ENCODE measurements at places on chromosomes 11 and 22. TPM values are rescaled to one million over a fixed set of nuclear protein-coding genes. Genes with fewer than 3 reads are reported as not detected.

VPS37C gene
- total RNA-seq = 18.2 TPM

GRCh38 chr22:34914846-34915245 is 151.1 kb upstream of the ISX start:
- H3K27ac ChIP-seq = no peak overlapping the region
- H3K4me3 ChIP-seq = no peak overlapping the region
- H3K27me3 ChIP-seq = no peaks in the 10 kb centered on the region
- no peaks in the 10 kb centered on the region for H3K36me3 ChIP-seq

- H3K27me3 ChIP-seq = peaks cover 2% of the 10 kb centered on the region
- H3K36me3 ChIP-seq = no peaks in the 10 kb centered on the region
- H3K4me3 ChIP-seq = no peak overlapping the region
- no peak for DNase-seq
Measured at GRCh38 chr11:131591051-131591461, 220.6 kb downstream of the NTM start.

OR52A1 gene
- not detected for total RNA-seq

- no peaks in the 10 kb centered on the region for H3K4me1 ChIP-seq
- peaks cover 10% of the 10 kb centered on the region for H3K36me3 ChIP-seq
- DNase-seq = no peak
- no peak overlapping the region for H3K4me3 ChIP-seq
Measured at GRCh38 chr11:46427364-46427763, 35.8 kb upstream of the CHRM4 start.

GRCh38 chr22:49734390-49734789 is 93.3 kb downstream of the BRD1 start:
- no peaks in the 10 kb centered on the region for H3K27me3 ChIP-seq
- H3K27ac ChIP-seq = no peak overlapping the region
- no peak overlapping the region for H3K4me3 ChIP-seq
- no peak for DNase-seq
- no peaks in the 10 kb centered on the region for H3K36me3 ChIP-seq

GRCh38 chr11:93116641-93117441 is 81.0 kb downstream of the SLC36A4 start:
- H3K27me3 ChIP-seq = no peaks in the 10 kb centered on the region
- DNase-seq = no peak
- no peaks in the 10 kb centered on the region for H3K36me3 ChIP-seq
- H3K4me1 ChIP-seq = no peaks in the 10 kb centered on the region

- no peak overlapping the region for H3K27ac ChIP-seq
- no peaks in the 10 kb centered on the region for H3K4me1 ChIP-seq
- H3K27me3 ChIP-seq = no peaks in the 10 kb centered on the region
- no peaks in the 10 kb centered on the region for H3K36me3 ChIP-seq
Measured at GRCh38 chr11:108873941-108874340, 209.1 kb downstream of the DDX10 start.

- H3K27ac ChIP-seq = no peak overlapping the region
- H3K27me3 ChIP-seq = no peaks in the 10 kb centered on the region
- no peak for DNase-seq
- H3K36me3 ChIP-seq = no peaks in the 10 kb centered on the region
- H3K4me1 ChIP-seq = peaks cover 7% of the 10 kb centered on the region
Measured at GRCh38 chr11:123145661-123146060, 49.4 kb downstream of the CLMP start.

DNA sequence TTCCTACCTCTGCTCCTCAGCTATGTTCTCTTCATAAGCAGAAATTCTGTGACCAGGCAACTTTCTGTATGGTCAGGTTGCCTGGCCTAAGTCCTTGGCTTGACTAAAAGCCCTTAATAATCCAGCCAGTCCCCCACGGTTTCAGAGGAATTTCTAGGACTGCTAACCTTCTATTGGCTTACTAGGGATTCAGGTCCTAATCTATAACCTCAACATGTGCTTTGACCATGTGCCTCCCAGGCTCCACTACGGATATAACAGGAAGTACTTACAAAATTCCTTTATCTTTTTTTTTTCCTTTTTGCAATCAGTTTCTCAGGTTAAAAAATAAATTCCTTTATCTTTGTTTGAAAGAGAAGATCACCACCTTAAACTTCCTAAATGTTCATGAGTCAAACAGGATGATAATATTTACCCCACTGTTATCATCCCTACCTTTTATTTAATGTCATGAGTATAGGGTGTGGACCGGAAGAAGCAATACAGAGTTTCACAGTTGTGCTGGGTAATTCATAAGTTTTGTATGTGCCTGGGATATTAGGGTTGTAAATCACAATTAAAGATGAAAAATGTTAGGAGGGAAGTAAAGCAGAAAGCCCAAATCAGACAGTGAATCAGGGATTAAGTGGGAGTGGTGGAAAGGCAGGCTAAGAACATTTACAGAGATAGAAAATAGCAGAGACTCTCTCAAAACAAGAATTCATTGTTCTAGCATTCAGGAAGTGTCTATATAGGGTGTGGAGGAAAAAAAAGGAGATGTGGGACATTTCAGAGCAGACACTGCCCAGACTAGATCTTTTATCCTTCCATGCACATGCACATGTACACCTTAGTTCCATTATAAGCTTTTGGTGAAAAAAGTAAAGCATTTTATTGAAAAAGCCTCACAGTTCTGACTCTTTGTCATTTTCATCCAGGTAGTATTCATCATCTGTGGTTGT is 10.7 kb upstream of the POGLUT3 start:
- H3K27ac ChIP-seq = no peak overlapping the region
- H3K4me1 ChIP-seq = no peaks in the 10 kb centered on the region
- no peak overlapping the region for H3K4me3 ChIP-seq
- no peak for DNase-seq
- no peaks in the 10 kb centered on the region for H3K27me3 ChIP-seq

DNA sequence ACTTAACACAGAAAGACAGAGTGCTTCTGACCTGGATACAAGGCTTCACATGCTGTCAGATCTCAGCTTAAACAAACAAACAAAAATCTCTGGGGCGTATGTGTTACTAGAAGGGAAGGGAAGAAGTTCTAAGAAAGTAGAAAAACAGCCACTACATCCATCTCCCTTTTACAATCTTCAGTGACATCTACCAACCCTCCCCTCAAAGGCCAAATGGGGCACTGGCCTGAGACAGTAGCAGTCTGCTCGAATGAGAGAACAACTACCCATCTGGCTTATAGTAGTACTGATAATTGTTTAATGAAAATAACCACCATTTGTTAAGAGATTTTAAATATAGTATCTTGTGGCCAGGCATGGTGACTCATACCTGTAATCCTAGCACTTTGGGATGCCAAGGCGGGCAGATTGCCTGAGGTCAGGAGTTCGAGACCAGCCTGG is 29.4 kb downstream of the CCDC83 start:
- H3K27ac ChIP-seq = no peak overlapping the region
- no peak overlapping the region for H3K4me3 ChIP-seq
- DNase-seq = no peak

DNA sequence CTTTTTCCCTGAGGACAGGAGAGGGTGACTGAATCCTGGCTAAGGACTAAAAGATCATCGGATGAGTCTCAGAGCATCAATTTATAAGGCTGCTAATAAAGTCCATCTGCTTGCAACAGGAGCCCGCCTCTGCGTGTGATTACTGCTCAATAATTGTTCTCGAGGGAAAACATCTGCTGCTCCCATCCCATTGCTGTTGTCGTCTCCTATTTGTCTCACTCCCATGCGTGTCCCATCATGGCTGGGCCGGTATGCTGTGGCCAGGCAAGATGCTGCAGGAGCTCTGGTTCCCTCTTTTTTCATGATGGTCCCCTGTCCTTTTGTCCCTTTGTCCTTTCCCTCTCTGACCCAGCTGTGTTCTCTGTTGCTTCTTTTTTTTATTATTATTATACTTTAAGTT is 121.2 kb downstream of the SPATA19 start:
- H3K36me3 ChIP-seq = no peaks in the 10 kb centered on the region
- no peak for DNase-seq
- no peaks in the 10 kb centered on the region for H3K27me3 ChIP-seq
- no peaks in the 10 kb centered on the region for H3K4me1 ChIP-seq

TMEM151A gene
- not detected for total RNA-seq

CTSF gene
- total RNA-seq = 70.3 TPM

GRCh38 chr22:36587289-36588154 is 58.6 kb upstream of the EIF3D start:
- no peaks in the 10 kb centered on the region for H3K27me3 ChIP-seq
- no peaks in the 10 kb centered on the region for H3K36me3 ChIP-seq
- H3K27ac ChIP-seq = no peak overlapping the region
- no peaks in the 10 kb centered on the region for H3K4me1 ChIP-seq
- H3K4me3 ChIP-seq = no peak overlapping the region

Measured in thyroid gland (tissue), 4 donors.